ENCODE measurements at places on chromosomes 3 and 15.

GRCh38 chr3:145943952-145944351 lies 217.0 kb downstream of the PLOD2 start:
- no peak for DNase-seq

DNA sequence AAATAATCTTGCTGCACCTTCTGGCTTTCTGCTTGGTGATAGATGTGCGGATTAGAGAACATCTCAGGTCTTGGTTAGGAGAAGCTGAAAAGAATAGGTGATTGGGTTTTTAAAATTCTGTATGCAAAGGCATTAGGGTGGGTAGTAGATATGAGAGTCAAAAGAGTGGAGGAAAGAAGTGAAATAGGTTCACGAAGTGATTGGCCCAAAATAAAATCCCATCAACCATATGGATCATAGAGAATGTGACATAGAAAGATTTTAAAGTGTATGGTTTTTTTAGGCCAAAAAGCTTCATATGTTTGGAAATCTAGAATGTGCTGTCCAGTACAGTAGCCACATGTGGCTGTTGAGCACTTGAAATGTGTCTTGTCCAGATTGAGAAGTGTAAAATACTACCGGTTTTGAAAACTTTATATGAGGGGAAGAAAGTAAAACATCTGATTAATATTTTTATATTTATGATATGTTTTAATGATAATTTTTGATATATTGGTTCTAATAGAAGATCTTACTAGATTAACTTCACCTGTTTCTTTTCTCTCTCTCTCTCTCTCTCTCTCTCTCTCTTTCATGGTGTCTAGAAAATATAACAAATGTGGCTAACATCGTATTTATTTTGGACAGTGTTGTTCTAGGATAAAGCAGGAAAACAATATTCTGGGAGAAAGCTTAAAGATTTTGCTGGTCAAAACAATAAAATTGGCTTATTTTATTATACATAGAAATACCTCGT lies 2.9 kb downstream of the MBNL1 start:
- DNase-seq = no peak

DNA sequence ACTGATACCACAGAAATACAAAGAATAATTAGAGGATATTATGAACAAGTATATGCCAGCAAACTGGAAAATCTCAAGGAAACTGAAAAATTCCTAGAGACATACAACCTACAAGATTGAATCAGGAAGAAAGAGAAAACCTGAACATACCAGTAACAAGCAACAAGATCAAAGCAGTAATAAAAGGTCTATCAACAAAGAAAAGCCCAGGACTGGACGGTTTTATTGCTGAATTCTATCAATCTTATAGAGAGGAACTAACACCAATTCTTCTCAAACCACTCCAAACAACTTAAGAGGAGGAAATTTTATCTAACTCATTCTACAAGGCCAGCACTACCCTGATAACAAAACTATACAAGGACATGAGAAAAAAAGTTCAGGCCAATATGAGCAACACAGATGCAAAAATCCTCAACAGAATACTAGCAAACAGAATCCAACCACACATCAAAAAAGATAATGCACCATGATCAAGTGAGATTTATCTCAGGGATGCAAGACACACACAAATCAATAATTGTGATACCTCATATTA lies 71.1 kb upstream of the IMPG2 start:
- DNase-seq = no peak

GRCh38 chr3:155320934-155321333 lies 27.5 kb upstream of the STRIT1 start:
- no peak for DNase-seq

DNA sequence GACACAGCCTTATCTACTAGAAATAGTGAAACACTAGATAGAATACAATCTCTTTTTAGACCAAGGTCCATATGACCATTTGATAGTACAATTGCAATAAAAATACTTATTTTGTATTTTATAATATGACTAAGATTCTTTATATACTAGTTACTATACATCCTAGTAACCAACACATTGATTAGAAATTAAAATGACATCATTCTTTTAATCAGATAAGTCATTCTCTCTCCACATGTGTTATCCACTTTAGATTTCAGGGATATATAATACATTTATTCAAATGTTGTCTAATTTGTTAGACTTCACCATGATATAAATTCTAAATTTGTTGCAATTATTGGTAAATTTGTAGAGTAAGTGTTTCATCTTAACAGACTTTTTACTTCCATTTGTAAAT lies 276.2 kb upstream of the DPH6 start:
- DNase-seq = no peak

GRCh38 chr3:22940285-22940684 lies 262.8 kb upstream of the UBE2E2 start:
- no peak for DNase-seq

- DNase-seq = no peak
These were observed 375 bp downstream of the CLCN2 start for GRCh38 chr3:184360929-184361531.

- DNase-seq = no peak
These were observed 21.9 kb upstream of the KPNA1 start for GRCh38 chr3:122536632-122537001.

GRCh38 chr3:195150181-195151118 lies 120.5 kb downstream of the XXYLT1 start:
- DNase-seq = peak; percentile 83

- DNase-seq = no peak
These were observed 287.3 kb downstream of the GABRG3 start for GRCh38 chr15:27258287-27258686.

- peak; percentile 52 for DNase-seq
These were observed 147.7 kb downstream of the XXYLT1 start for GRCh38 chr3:195123281-195123691.

DNA sequence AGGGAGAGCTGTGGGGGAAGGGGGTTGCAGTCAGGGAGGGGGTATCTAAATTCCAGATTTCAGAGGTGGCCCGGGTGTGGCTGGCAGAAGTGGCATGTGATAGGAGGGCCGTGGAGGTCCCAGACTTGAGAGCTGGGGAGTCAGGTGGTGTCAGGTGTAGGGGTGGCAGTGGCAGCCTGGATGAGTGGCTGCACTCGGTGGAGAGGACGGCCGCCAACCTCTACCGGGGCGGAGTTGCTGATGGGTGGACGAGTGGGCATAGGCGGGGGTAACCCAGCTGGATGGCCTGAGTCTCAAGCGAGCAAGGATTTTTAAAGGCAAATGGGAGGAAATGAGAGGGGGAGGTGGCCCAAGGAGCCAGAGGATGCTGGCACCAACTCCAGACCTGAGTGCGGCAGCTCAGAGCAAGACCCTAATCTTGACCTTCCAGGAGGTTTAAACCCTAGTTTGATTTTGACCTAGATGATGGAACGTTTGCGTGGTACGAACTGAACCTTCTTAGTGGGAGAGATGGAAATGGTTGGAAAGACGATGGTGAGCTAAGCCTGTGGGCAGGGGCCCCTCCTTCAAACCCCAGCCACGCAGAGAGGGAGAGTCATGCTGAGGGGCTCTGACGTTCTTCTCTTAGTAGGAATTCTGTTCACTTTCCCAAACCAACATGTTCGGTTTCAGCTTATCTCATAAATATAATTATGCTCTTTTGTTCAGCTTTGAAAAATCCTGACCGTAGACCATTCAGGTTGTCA lies 8.0 kb downstream of the TRAK1 start:
- DNase-seq = no peak

GRCh38 chr3:165347526-165347925 lies 151.3 kb upstream of the SLITRK3 start:
- DNase-seq = no peak

DNA sequence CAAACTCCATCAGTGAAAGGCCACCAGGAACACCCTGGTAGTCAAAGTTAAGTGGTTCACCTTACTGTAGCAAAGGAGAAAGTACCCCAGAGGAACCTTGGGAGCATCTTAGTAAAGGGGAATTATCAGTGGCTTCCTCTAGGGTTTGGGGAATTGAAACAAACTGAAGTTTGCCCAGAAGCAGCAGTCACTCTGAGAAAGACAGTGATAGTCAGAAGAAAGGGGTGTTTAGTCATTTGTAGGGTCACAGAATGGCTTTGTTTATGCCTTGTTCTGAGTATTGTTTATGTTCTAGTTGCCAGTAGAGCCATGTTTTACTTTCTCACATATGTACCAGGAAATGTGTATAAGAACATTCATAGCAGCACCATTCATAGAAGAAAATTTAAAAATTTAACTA lies 93.8 kb downstream of the FHIT start:
- DNase-seq = no peak

DNA sequence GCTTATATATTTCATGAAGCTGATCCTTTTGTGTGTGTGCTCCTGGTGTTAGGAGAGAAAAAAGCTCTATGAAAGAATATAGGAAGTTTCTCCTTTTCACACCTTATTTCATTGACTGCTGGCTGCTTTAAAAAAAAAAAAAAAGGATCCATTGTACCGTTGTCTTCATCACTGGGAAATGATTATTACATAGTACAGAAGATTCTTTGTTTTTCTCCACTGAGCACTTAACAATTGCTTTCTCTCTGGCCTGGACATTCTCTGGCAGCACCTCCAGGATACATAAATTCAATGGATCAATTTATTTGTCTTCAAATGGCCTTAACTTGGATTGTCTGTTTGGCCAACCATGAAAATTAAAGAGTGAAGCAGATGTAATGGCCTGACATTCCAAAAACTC lies 37.2 kb downstream of the DPH3 start:
- no peak for DNase-seq

DNA sequence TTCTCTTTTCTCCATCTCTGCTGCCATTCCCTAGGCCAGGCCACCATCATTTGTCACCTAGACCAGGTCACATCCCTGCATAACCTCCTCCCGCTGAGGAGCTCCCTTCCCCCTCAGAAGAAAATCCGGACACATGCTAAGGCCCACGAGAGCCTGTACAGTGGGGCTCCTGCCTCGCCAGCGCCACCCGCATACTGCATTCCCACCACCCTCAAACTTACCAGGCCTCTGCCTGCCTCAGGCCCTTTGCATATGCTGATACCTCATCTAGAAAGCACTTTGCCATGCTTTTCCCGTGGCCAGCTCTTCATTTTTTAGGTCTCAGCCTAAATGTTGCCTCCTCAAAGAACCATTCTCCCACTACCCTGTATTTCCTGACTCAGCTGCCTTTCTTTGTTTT lies 220.1 kb upstream of the CTDSPL start:
- DNase-seq = no peak

DNA sequence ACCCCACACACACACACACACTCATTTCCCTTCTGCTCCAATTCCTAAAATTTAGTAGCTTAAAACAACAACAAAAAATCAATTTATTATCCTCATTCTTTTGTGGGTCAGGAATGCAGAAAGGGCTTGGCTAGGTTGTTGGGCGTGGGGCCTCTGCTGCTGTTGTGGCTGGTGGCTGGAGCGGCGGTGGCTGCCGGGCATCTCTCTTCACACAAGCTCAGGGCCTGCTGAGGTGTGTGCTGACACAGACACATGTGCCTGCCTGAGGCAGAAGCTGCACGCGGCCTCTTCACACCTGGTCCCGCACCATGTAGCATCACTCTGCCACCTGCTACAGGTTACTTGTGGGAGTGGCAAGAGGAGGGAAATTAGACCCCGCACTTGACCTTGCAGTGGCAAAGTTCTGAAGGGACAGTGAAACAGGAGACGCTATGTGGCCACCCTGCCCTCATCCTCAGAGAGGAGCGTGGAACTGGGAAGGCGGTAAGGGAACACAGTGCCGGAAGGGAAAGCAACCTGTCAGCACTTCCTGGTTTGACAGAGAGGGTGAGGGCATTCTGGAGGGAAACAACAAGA lies 64.0 kb upstream of the PRR20G start:
- no peak for DNase-seq

DNA sequence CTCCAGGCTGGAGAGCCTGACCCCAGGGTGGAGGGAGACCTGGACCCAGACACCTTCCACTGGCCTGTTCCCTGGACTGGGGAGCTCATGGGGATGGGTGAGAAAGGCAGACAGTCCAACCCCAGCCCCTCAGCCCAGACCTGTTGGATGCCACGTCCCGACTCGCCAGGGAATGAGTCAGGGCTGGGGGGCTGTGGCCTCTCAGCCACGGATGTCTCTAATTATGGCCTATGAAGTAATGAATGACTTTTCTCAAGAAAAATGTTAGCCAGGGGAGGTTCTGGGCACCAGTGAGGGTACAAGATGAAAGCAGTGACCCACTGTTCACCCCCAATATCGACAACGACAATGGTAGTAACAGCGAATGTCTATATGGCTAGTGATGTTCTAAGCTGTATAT lies 107.0 kb upstream of the RPL32 start:
- DNase-seq = peak; percentile 54

DNA sequence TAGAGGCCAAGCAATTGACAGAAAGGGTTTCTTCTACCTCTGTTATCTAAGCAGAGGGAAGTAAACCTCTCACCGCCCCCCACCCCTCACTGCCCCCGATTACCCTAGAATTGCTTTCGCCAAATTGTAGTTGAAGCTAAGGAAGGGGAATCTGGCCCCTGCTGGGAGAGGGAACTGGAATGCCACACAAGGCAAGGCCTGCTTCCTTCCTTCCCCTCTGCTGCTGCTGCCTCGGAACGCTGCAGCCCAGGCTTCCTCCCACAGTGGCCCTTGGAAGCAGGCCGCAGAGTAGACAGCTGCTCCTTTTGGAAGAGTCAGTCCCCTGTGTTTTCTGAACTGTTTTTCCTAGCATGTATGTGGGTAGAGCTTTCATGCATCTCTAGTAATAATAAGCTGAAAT lies 21.6 kb downstream of the RLBP1 start:
- no peak for DNase-seq

- DNase-seq = no peak
These were observed 150.7 kb downstream of the KLF13 start for GRCh38 chr15:31477301-31477700.

- no peak for DNase-seq
These were observed 1013.6 kb downstream of the ROBO1 start for GRCh38 chr3:78754066-78754743.

- DNase-seq = no peak
These were observed 122.5 kb downstream of the TJP1 start for GRCh38 chr15:29699791-29700190.

GRCh38 chr15:69885173-69885955 lies 212.4 kb downstream of the TLE3 start:
- no peak for DNase-seq

DNA sequence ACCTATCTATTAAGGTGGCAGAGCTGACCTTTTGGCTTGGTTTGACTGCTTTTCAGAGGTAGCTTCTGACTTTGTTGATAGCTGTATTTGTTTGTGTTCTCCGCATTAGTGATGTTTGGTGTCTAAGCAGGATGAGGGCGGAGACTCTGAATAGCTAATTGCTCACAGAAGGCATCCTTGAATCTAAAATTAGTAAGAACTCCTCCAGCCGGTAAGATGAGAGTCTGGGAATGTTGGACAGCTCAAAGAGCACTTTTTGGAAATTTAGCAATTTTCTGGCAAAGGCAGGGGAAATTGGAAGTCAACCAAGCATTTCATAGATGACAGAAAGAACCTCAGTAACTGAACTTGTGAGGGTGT lies 174.1 kb downstream of the KLHL25 start:
- DNase-seq = peak; percentile 79

- DNase-seq = peak; percentile 72
These were observed 169.4 kb downstream of the TBC1D2B start for GRCh38 chr15:77907824-77908751.

DNA sequence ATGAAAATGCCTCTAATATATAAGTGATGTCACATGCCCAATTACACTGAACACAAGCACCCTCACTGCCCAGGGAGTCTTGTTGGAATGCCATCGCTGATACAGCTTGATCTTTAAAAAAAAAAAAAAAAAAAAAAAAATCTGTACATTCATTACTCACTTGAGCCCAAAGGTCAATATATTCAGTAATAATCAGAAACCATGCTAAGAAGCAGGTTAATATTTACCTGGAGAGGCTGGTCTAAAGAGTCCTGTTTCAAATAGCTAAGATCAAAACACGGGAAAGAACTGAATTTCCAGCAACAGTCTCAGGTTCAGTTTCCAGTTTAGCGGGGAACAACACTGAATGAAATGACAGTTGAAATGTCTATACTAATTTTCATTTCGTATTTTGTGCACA lies 109.9 kb downstream of the UACA start:
- DNase-seq = no peak
